ENCODE measurements at places on chromosomes 7 and 10. TPM values are rescaled to one million over a fixed set of nuclear protein-coding genes. Genes with fewer than 3 reads are reported as not detected.
A peak's percentile ranks its signal among the peaks of the same experiment; 100 is the strongest.

DNA sequence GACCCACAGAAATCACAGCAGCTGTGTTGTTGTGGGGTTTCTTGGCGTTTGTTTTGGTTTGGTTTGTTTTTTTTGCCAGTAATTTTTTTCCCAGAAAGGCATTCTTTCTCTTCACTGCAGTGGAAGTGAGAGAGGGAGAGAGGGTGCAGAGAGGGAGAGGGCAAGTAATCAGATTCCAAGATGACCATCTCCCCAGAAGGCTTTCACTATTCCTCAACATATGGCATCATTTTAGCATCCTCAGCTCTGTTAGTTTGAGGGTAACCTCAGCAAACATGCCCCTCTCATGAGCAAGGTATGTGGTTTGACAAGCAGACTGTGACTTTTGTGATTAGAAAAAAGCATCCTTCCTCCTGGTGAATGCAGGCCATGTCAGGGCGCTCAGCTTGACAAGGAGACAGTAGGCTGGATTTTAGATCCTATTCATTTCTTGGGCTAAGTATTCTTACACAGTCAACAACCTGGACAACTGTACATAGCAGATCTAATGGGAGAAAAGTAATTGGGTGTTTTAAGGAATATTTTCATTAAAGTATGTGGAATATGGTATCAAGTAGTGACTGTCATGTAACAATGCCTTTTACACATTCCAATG lies 86.3 kb upstream of the PIK3CG start:
- no peak for DNase-seq

Gene TDRD1
- total RNA-seq = not detected

DNA sequence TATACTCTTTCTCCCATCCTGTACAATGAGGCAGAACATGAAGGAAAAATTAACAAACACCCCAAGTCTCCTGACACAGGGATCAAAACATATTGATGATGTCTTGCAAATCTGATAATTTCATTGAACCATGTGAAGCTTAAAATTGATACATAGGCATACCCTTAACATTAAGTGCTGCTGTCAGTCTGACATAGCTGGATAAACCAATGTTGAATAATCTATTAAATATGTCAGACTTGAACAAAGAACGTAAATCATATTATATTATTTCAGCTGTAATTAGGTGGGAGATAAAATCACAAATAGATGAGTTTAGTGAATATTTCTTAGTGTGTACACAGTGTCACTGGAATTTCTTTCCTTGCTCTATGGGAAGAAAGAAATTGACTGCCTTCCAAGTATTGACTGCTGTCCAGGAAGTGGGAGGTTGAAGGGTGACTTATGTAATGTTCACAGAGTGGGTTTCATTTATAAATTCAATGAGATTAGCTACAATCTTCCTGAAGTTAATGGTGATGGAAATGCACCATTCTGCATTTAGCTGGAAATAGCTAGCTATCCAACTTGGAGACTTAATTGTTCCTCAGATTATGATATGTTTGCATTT lies 170.8 kb downstream of the AUTS2 start:
- DNase-seq = no peak

GRCh38 chr7:155882596-155882995 lies 70.3 kb upstream of the SHH start:
- no peak for DNase-seq

Gene TYSND1
- total RNA-seq = 6.3 TPM

GRCh38 chr7:157627033-157627432 lies 290.2 kb downstream of the DNAJB6 start:
- no peak for DNase-seq

Gene CNTNAP2
- not detected for total RNA-seq

GRCh38 chr10:5805260-5805659 lies 8.0 kb downstream of the GDI2 start:
- DNase-seq = no peak

Gene FAM180A
- total RNA-seq = not detected

DNA sequence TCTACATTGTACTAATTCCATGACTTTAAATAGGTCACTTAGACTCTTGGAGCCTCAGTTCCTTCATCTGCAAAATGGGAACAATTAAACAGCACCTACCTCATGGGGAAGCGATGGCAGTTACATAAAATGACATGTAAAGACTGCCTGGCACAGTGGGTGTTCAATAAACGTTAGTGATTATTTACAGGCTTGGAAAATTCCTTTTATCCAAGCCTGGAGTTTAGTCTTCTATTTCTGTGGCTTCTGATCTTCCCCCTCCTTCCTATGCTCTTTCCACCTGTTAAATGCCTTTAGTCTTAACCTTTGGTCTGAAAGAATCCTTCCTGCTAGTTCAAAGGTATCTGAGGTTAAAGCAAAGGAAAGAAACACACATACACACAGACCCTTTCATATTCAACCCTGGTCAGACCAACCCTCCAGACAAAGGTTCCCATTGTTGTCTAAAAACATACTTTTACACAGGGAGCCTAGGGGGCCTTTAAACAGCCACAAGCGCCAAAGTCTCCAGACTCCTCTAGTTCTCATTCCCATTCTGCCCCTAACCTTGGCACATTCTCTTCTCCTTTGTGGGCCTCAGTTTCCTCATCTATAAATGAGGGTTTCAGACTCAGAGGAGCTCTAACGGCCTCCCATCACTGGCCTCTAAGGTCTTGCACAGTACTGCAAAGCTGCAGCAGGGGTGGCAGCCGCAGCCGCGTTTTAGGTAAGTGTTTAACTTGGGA lies 21.4 kb downstream of the SORBS1 start:
- no peak for DNase-seq

Gene EIF5AL1
- total RNA-seq = 1.0 TPM

GRCh38 chr10:91590142-91590903 lies 42.5 kb downstream of the PPP1R3C start:
- DNase-seq = peak; percentile 84

DNA sequence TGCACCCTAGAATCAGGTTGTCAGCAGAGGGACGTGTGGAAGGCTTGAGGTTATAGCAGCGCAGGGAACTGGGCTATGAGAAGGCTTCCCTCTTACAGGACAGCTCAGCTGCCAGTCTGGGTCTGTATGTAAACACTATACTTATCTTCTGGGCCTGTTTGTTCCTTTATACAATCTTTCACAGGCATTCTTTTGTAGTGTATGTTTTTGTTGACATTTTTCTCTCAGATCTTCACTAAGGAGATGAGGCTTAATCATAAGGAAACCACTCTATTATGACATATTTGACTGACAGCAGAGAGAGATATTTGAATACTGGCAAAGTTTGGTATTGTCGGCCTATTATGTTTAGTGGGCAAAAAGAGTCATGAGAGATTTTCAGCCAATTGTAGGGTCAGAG lies 929 bp downstream of the GBF1 start:
- no peak for DNase-seq

GRCh38 chr7:16080131-16080530 lies 341.2 kb downstream of the CRPPA start:
- no peak for DNase-seq

Gene ELFN1
- 7.4 TPM for total RNA-seq

DNA sequence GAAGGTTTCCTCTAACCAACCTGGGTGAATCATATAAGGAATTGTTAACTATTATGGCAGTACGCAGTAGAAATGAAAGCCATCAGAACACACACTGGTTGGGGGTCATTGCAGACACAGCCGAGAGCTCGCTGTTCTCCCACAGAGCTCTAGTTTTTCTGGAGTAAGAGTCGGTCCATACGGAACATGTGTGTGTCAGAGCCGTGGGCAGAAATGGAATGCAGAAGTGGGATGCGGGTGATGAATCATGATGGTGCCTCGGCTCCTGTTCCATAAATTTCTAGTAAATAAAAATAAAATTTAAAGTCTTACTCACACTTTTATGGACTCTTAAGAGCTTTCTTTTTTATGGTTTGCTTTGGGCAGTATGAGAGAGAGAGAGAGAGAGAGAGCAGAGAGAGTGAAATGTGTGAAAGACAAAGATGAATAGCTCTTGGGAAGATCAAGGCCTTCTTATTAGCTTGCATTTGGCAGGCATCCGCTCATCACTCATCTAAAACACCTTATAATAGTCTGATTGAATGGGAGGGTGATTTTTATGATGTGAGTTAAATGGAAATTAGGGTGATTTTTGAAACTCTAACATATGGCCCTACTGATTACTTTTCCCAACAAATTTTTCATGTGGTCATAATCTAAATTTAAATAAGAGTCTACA lies 98.8 kb upstream of the PFKP start:
- DNase-seq = peak; percentile 54
